ENCODE measurements at places on chromosomes 4 and X.

DNA sequence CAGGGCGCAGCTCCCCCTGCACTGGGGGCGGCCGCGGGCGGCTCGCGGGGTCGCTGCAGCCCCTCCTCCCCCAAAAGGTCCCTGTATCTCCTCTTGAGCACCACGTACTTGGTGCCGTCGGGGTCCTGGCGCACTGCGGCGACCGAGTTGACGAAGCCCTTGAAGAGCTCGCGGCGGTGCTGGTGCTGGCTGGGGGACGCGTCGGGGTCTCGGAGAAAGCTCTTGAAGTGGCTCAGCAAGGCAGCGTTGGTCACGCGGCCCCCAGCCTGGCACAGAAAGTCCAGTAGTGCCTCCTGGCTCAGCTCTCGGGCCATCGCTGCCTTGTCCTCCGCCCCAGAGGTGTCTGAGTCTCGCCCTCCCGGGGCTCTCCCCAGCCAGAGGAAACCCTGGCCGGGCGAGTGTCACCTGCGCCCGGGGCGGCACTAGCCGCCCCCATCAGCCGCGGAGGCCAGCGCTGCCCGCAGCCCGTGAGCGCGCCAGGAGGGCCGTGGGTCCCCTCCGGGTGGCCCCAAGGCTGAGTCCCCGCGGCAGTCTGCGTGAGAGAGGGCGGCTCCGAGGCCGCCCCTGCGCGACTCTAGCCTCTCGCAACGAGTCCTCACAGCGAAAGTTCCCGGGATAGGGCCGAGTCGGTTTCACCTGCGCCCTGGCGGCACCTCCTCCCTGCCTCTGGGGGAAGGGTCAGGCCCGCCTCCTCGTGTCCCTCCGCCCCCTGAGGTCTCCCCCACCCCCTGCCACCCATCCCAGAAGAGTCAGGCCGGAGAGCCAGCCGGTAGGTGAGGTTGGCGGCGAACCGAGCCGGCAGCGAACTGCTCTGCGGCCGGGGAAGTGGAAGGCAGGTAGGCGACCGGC is at the start of gene SOWAHB:
SOWAHB (minus strand) TSS at position 609 of the 849 bp plus-strand sequence; CDS start at position 314, 295 bp downstream.
- no peak for DNase-seq

- no peak for DNase-seq
Measured at GRCh38 chr4:41559940-41560516, 22.1 kb downstream of the LIMCH1 start.

GRCh38 chrX:115345615-115346014 is 56.1 kb downstream of the LUZP4 start:
- no peak for DNase-seq

DNA sequence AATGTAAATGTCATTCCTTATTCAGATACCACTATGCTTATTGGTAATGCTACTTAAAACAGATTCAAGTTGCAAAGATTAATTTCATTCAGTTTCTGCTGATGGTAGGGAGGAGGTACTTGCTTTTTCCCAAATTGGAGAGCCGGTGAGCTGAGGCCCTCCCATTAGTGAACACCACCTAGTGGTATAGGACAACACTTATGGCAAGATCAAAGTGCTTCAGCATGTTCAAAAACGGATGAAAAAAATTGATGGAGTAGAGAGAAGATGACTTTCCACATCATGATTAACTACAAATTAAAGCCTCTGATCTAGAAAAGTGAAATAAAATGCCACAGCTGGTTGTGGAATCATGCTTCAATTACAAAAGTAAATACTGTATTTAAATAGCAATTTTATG is 112.9 kb downstream of the MBNL3 start:
- no peak for DNase-seq

DNA sequence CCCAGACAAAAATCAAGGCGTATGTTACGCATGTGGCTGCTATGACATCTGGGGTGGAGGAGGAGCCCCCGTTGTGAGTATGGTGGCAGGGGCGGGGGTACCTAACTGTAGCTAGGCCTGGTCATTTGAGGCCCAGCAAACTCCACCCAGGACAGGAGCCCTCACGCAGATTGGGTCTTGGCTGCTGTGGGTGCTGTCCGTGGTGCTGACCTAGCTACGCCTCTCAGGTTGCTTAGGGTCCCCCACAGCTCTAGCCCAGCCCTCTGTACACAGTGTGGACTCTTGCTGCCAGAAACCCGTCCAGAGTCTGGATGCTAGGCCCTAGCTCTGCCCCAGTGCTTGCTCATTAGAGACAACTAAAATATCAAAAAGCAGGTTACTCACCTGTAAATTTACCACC is 146.7 kb upstream of the PSAPL1 start:
- DNase-seq, result no peak

DNA sequence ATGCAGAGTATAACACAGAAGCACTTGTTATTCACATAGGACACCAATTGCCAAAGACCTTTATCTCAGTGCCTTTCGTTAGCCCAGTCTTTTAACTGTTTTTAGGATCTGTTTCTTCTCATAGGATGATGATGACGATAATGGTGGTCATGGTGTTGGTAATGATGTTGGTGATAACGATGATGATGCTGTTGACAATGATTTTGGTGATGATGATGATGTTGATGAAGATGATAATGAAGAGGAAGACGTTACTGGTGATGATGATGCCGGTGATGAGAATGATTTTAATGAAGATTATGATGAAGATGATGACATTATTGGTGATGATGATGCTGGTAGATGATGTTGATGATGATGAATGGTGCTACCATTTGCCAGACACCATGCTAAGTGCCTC is 29.8 kb downstream of the LDB2 start:
- no peak for DNase-seq

DNA sequence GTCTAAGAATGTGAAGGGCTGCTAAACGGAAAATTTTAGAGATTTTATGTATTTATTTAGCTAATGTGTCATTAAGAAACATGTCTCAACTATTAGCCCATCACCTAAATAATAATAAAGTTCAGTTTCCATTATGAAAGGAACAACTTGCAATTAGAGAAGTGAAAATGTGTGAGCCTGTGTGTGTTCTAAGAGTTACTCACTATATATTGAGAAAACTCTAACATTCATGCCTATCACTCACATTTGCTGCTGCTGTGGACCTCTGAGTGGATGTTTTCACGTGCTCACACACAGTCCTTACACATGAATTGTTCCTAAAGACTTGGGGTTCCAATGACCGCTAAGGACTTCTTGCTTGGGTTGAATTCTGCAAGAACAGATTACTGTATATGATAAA is 364.0 kb downstream of the TMA16 start:
- DNase-seq, result no peak

- DNase-seq, result no peak
Measured at GRCh38 chr4:53573696-53574095, 17.6 kb downstream of the LNX1 start.

GRCh38 chrX:132034648-132035047 is 11.5 kb downstream of the STK26 start:
- no peak for DNase-seq

DNA sequence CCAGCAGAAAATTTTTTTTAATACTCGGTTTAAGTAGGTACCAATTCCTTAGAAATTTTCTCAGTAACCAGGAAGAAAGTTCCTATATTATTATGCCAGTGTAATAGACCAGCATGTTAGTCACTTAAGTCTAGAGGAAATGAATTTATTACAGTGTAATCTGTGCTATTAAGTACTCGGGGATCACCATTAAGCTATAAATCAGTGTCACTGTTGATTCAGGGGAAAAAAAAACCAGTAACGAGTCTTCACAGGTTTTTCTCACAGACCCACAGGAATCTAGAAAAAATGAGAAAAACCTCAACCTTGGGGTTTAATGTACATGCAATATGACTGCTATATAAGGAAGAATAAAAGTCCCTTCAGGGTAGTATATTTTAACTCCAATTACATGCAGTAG is 138.3 kb upstream of the IL1RAPL2 start:
- no peak for DNase-seq

GRCh38 chr4:158856852-158857251 is 88.0 kb downstream of the FNIP2 start:
- DNase-seq, result no peak

DNA sequence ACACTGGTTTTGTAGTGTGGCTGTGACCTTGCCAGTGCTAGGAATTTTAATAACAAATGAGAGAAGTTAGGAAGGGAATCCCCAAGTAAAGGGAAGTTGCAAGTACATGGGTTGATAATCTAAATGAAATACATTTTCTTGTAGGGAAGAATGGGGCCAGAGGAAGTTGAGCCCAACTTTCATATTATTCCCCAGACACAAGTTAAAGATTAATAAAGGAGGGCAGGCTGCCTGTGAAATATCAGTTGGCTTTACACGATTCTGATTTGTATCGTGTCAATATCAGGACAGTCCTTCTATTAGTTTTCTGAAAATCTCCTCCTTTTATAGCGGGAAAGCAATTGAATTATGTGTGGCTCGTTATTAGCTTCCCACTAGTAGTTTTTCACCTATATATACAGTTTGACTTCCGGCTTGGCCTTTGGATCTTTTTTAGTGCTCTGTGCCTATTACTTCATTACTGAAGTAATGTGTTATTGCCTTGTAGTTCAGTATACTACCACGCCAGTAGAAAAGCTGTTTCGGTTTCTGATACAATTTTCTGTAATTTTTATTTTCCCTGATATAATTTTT is 1.7 kb downstream of the PDLIM5 start:
- no peak for DNase-seq

- no peak for DNase-seq
Measured at GRCh38 chrX:101693476-101693875, 33.8 kb upstream of the ARMCX2 start.

DNA sequence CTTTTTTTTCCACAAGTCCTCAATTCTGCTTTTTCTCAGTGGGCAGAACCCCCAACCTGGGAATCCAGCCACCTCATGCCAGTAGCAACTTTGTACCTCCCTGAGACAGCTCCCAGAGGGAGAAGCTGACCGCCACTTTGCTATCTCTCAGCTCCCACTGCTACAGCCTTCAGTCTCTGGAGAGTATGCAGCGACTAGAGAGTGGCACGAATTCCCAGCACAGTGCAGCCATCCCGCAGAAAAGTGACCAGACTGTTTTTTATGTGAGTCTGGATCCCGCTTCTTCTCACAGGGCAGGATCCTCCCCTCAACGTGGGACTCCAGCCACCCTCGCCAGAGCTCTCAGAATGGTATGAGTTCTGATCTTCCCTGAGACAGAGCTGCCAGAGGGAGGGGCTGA is 1234.6 kb downstream of the FAM133A start:
- DNase-seq, result no peak

DNA sequence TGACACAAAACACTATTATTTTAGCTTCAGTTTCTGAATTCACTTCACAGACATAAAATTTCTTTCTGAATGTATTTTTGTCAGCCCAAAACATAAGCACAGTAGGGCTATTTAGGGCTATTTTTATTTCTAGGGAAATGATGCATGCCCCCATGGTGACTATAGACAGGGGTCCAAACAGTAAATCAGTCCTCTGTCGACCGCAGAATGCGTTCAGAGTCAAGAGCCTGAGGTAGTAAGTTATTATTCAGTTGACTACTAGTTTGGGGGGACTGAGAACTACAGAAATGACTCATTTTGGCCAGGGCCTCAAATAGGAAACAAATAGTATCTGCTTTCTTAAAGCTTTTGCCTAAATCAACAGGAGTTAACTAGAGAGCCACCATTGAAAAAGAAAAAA is 414.4 kb downstream of the AFF2 start:
- DNase-seq, result no peak

GRCh38 chr4:39429476-39430334 is 23.0 kb downstream of the KLB start:
- no peak for DNase-seq

DNA sequence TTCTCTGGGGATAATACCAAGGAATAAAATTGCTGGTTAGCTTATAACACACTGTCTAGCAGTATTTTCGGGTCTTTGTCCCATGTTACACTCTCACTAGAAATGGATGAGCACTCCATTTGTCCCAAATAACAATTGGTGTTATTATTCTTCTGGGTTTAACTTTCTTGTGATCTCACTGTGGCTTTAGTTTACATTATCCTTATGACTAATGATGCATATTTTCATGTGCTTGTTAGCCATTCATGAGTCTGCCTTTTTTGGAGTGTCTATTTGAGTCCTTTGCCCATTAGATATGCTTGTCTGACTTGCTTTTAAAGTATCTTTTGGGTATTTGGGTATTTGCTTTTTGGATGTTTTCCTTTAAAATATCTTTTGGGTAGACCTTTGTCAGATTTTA is 372.9 kb upstream of the TENM3 start:
- no peak for DNase-seq

GRCh38 chrX:69501429-69501828 is 2.7 kb upstream of the NALF2 start:
- DNase-seq, result no peak

GRCh38 chrX:119067023-119067739 is 5.6 kb upstream of the CT47C1 start:
- no peak for DNase-seq

GRCh38 chr4:134320048-134320447 is 118.5 kb upstream of the PABPC4L start:
- no peak for DNase-seq

GRCh38 chr4:104015680-104016079 is 295.9 kb upstream of the TACR3 start:
- no peak for DNase-seq

DNA sequence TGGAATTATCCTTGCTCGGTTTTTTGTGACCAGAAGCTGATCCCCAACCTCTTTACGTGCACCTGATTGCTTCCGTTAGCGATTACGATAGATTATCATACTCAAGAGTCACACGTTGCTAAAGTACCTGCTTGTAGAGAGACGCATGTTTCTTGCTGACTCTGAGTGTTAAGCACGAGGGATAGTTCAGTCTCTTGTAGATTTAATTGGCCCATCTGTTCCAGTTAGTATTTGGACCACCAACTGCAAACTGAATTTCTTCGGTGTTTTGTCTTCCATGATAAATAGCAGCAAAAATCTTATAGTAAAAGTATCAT is 516 bp upstream of the COX18 start:
- no peak for DNase-seq

GRCh38 chr4:86974551-86974994 is 39.8 kb downstream of the AFF1 start:
- no peak for DNase-seq

DNA sequence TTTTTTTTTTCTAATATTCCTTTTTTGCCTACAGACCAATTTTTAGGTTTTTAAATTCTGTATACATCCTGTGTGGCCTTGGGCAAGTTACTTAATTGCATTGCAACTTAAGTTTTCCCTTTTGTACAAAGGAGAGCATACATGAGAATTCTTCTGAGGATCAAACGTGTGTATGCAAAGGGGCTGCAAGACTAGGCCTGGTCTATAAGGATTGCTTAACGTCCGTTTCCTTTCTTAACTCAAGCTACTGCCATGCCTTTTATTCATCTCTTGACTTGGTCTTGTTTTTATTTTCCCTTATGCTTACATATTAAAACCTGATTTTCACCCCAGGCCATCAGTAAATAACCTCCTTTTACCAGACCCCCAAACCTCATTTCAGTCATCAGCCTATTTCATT is 13.6 kb downstream of the RBPJ start:
- no peak for DNase-seq
